ENCODE measurements at places on chromosomes 2 and 18. TPM values are rescaled to one million over a fixed set of nuclear protein-coding genes. Genes with fewer than 3 reads are reported as not detected.

Gene ABCG5
- not detected for polyA plus RNA-seq

Gene RGPD4
- not detected for polyA plus RNA-seq

Gene MBP
- polyA plus RNA-seq, result 89.4 TPM

Gene PLCD4
- 0.40 TPM for polyA plus RNA-seq

Gene GNAL
- polyA plus RNA-seq, result 0.20 TPM

Gene CNGA3
- polyA plus RNA-seq, result not detected

Gene ALPP
- polyA plus RNA-seq, result not detected

Gene PSD4
- 36.4 TPM for polyA plus RNA-seq

Gene CRACDL
- not detected for polyA plus RNA-seq

Gene CTAGE1
- not detected for polyA plus RNA-seq

Gene MOGAT1
- not detected for polyA plus RNA-seq

Measured in IgD-negative memory B cell (primary cell).